ENCODE measurements at places on chromosomes 2 and 18.
A peak's percentile ranks its signal among the peaks of the same experiment; 100 is the strongest.

GRCh38 chr2:224734949-224735348 lies 18.8 kb upstream of the CCDC195 start:
- DNase-seq, result no peak

GRCh38 chr2:204234879-204235278 lies 298.3 kb downstream of the ICOS start:
- no peak for DNase-seq

- DNase-seq, result no peak
These were observed 164.2 kb downstream of the VWC2L start for GRCh38 chr2:214575030-214575429.

- no peak for DNase-seq
These were observed 993.1 kb upstream of the TMEFF2 start for GRCh38 chr2:193187816-193188215.

DNA sequence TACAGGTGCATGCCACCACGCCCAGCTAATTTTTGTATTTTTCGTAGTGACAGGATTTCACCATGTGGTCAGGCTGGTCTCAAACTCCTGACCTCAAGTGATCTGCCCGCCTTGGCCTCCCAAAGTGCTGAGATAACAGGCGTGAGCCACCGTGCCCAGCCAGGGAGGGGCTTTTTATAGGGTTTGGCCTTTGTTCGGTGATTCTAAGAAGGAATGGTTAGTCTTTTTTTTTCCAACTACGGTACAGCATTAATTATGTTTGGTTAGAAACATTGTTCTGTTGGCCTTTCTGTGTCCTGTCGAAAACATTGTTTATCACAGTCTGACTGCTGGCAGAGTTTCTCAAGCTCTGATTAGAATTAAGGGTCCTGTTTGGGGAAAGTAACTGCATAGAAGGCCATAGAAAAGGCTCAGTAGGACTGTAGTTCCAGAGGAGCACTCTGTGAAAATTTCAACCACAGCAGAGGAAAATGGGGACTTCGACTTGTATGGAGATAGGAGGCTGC lies 19.3 kb upstream of the SMCHD1 start:
- no peak for DNase-seq

- no peak for DNase-seq
These were observed 1.8 kb upstream of the HOXD4 start for GRCh38 chr2:176149481-176149938.

GRCh38 chr2:71746946-71747501 lies 293.7 kb downstream of the DYSF start:
- DNase-seq, result peak; percentile 26

GRCh38 chr2:146818122-146818521 lies 1026.7 kb upstream of the ACVR2A start:
- no peak for DNase-seq
